ENCODE measurements at places on chromosomes 2 and 18. TPM values are rescaled to one million over a fixed set of nuclear protein-coding genes. Genes with fewer than 3 reads are reported as not detected.

DNA sequence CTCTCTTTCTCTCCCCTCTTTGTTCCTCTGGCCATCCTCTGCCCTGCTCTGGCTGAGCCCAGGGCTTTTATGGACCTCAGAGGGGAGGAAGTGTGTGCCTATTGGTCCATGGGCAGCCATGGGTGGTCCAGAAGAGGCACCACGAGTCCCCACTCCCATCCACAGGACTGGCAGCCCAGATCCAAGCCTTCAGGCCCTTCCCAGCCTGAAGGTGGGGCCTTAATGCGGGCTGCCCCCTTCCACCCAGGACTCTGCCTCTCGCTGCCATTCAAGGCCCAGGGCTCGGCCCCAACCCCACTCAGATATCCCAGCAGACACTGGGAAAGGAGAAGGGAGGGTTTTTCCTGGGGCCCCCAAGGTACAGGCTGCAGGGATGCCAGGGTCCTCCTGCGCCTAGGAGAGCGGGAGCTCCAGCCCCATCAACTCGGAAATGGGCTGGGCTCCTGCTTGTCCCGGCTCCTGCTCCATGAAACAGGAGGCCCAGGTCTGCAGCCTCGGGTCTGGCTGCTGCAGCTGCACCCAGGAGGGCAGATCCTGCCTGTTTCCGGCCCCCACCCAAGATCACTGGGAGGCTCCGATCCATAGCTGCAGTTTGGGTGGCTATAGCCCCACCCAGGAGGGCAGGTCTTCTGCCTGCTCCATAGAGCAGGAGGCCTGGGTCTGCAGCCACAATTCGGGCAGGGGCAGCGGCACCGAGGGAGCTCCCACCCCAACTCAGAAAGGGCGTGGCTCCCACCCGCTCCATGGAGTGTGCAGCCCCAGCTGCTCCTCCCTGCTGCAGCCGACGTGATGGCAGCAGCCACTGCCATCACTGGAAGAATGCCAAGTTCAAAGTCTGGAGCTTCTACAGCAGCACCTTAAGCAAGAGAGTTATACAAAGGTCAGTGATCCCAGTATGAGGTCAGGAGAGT lies 116.6 kb upstream of the RBBP8 start:
- no peak for DNase-seq

DNA sequence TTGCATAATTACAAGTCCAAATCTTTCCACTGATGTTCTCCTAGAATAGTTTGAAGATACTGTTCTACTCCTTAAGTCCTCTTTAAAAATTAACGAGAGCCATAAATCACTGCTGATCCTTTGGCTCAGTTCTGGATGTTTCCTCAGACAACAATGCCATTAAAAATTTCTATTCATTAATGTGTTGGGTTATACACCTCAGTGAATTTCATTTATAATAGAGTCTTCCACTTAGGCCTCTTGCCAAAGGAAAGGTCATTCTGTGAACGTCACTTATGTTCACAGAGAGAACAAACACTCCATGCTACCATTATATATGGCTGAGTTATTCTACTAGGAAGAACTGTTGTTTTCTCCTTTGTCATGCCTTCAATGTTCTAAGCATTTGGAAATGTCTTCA lies 1472.3 kb upstream of the CELF4 start:
- no peak for DNase-seq

DNA sequence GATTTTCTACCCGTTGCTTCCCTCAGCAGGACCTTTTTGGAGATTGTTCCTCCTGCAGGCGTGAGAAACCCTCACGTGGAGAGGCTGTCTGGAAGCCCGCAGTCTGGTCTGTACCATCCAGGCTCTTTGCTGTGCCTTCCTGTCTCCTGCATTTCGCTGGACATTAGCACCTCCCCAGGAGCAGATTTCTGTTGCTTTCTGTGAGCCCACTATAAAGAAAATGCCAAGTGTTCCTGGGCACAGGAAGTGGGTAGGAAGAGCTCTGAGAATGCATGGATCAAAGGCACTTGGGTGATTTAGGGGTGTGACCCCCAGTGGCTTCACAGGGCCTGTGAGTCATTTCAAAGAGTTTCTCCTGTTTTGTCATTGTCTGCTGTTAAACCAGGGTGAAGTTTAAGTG lies 27.3 kb downstream of the SPTBN1 start:
- peak; percentile 97 for DNase-seq

DNA sequence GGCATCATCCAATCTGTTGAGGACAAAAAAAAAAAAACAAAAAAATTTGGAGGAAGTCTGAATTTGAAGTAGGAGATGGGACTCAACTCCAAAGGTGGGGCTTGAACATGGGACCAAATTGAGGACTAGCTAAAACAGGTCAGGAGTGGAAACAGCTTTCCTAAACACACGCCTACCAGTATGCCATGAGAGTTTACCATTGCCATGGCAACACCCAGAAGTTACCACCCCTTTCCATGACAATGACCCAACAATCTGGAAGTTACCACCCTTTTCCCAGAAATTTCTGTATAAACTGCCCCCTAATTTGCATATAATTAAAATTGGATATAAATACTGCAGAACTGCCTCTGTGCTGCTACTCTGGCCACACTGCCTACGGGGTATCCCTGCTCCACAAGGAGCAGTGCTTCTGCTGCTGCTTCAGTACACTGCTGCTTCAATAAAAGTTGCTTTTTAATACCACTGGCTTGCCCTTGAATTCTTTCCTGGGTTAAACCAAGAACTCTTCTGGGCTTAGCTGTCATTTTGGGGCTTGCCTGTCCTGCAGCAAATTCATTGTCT lies 73.3 kb upstream of the FSIP2 start:
- DNase-seq: no peak

DNA sequence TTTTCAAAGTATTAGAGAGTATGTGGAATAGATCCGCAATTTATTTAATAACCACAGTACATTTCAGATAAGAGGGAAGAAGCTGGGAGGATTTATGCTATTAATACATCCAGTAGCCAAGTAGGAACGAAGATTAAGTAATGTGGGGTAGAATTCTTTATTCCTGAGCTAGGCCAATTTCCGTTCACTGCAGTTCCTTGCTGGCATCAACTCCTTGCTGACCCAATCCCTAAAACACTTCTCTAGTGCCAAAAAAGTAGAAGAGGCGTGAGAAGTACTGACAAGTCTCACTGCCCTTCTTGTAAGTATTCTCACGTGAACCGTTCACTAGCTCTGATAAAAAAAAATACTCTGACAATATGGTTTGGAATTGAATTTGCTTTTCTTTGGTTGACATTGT lies 211.4 kb downstream of the EPHA4 start:
- DNase-seq: no peak

DNA sequence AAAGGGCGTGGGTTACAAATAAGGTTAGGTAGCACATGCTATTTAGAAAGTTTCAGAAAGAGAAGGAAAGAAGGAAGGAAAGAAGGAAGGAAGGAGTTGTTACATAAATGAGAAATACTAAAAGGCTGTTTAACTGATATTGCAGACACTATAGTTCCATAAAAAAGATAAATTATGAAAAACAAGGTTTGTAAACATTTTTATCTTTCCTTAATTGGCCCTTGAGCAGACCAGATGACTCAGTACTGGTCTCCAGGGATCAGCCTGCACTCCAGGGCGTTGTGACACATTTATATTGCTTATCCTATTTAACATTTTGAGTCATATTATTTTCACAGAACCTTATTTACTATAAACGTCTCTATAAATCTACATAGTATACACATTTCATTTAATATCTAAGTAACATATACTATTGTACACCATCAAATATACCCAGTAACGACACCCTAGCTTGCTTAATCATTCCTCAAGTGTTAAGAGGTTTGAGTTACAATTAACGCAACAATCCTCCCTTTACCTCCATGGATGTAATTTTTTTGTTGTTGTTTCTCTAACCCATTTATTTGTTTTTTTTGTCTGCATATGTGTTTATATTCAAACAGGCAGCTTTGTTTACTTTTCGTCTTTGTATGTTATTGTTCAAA lies 2.8 kb upstream of the RAB31 start:
- DNase-seq: peak; percentile 83

DNA sequence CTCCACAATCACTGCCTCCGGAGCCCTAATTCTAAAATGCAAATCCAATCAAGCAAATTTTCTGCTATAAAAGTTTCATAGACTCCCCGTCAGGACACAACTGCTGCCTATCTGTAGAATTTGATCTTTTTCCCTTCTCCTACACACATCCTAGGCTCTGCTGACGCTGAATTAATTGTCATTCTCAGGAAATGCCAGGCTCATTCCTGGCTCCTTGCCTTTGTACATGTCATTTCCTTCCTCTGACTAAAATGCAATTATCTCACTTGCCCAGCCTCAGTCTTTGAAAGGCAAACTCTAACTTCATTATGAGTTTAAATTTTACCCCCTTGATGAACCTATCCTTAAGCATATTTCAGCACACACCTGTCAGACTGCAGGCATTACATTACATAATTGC lies 844.9 kb upstream of the CRIM1 start:
- no peak for DNase-seq

- no peak for DNase-seq
Observed at GRCh38 chr2:98565941-98566340, 42.4 kb downstream of the COA5 start.

- no peak for DNase-seq
Observed at GRCh38 chr2:216873573-216873972, 13.7 kb upstream of the TNP1 start.

DNA sequence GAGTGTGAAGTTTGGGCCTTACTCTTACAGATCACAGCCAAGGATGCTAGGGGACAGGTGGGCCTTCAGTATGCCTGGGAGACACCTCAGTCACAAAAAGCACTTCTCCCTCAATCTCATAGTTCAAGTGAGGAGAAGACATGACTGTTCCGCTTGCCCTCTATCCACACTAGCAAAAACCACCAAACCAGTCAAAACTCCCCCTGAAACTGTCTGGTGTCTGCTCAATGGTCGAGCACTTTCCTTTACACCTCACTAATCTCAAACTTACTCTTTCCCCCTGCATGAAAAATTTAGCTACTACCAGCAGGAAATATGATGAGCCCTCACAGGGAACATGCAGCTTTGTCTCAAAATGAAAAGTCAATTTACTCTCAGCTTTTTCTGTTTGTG lies 232.2 kb downstream of the TRIB2 start:
- no peak for DNase-seq

Gene SPATS2L
- 74.6 TPM for total RNA-seq

DNA sequence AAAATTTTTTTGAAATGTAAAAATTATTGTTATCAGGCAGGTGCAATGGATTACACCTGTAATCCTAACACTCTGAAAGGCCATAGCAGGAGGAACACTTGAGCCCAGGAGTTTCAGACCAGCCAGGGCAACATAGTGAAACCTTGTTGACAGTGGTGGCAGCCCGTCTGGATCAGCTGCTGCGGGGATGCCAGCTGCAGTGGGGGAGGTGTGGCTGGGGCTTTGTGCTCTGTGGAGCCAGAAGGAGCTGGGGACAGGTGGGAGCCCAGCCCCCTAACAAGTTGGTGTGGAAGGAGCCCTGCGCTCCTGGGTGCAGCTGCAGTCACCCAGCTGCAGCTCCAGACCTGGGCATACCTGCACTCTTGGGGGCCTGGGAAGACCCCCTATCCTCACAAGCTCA lies 182.4 kb upstream of the MC4R start:
- DNase-seq: no peak

Gene SP140L
- 15.6 TPM for total RNA-seq

DNA sequence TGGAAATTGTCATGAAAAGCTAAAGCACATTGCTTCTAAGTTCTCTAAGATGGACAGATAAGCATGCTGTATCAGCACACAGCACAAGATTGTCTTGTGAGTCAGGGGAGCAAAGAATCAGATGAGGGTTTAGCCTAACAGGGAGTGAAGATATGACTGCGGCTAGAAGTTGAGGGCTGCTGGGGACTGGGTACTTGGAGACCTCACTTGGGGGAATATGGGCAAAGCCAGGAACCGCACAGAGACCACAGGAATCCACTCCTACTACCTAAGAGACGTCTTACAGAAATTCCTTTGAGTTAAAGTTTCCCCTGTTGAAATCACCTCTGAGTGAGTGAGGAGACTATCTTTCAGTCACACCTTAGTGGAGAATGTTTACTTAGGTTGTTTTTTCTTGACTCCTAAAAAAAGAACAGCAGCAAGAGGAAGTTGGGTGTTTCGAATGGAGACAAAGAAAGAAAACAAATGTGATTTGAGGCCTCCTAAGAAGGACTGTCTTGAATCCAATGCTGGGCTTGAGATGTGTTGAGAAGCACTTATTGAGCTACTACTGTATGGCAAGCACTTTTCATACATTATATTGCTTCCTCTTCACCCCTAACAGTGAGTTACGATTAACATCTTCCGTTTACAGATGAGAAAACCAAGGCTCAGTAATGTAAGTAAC lies 100.7 kb downstream of the ANKRD44 start:
- no peak for DNase-seq

- no peak for DNase-seq
Observed at GRCh38 chr2:62407838-62408237, 98.2 kb downstream of the TMEM17 start.

DNA sequence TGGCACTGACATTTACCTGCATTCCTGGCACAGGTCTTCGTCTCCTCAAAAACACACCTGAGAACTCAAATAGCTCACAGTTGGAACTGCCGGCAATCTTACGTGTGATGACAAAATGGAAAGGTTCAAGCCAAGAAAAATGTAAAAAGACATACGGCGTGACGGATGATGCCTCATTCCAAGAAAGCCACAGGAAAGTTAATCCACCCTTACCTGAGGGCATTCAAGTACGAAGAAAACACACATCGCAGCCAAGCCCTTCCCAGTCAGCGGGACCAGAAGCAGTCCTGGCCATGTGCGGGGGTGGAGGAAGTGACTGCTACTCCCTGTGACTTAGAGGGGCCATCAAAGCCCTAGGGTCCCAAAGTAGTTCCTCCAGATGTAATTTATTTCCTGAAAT lies 986.3 kb upstream of the CELF4 start:
- no peak for DNase-seq

GRCh38 chr2:236350426-236350825 lies 86.2 kb upstream of the ASB18 start:
- DNase-seq: no peak

DNA sequence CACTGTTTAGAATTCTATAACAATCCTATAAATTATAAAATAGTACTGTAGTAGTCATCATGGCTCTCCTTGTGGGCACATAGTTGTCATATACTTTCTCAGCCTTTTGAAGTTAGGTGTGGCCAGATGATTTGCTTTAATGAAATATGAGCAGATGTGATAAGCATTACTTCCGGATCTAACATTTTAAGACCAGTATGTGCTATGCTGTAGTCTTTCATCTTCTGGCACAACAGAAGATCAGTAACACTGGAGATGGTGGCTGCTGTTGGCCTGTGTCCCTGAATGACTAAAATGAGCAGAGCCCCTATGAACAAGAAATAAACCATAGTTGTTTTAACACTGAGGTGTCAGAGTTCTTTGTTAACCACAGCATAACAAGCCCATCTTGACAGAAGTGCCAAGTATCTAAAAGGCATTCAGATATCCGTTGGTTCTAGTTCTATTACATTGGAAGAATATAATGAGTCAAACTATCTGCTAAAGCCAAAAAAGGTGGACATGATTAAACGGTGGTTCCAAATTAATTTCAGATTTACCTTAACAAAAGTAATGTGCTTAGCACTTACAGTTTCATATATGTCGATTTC lies 6.3 kb downstream of the MEX3C start:
- DNase-seq: peak; percentile 84

- no peak for DNase-seq
Observed at GRCh38 chr2:182618672-182619079, 97.4 kb upstream of the DNAJC10 start.

Gene SULT1C4
- not detected for total RNA-seq
